H9 (cell line): ENCODE measurements at places on chromosomes 2 and 18. TPM values are rescaled to one million over a fixed set of nuclear protein-coding genes. Genes with fewer than 3 reads are reported as not detected.

Gene POU3F3
- total RNA-seq, result not detected in 2 replicates

Gene PLGLB2
- total RNA-seq, result 0.68 and 1.4 TPM in 2 replicates

Gene TMEM163
- total RNA-seq, result 0.39 and 0.66 TPM in 2 replicates

Gene SERPINB13
- total RNA-seq, result not detected in 2 replicates

Gene SGO2
- total RNA-seq, result 25.6 and 27.0 TPM in 2 replicates

Gene ECEL1
- total RNA-seq, result 8.2 and 8.4 TPM in 2 replicates

Gene ANKRD30B
- not detected in 2 replicates for total RNA-seq

Gene SLC35F6
- 15.7 and 16.0 TPM in 2 replicates for total RNA-seq
